T1000 (cell line): ENCODE measurements at places on chromosomes 12 and 14.

- no peak for DNase-seq
These were observed 10.4 kb downstream of the APPL2 start for GRCh38 chr12:105225505-105226015.

DNA sequence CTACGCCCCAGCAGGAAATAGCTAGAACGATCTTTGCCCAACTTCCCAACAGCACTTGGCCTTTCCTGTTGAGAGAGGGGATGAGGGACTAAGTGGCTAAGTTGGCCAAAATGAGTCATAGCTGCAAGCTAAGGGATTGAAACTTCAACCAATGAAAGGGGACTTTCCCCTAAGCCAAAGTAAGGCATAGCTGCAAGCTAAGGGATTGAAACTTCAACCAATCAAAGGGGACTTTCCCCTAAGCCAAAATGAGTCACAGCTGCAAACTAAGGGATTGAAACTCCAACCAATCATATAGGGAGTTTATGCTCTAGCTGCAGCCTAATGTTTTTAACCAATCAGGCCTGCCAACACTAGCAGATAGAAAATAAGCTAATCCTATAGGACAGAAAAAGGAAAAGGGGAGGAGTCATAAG, 100.5 kb upstream of the SSTR1 start:
- DNase-seq, result no peak

DNA sequence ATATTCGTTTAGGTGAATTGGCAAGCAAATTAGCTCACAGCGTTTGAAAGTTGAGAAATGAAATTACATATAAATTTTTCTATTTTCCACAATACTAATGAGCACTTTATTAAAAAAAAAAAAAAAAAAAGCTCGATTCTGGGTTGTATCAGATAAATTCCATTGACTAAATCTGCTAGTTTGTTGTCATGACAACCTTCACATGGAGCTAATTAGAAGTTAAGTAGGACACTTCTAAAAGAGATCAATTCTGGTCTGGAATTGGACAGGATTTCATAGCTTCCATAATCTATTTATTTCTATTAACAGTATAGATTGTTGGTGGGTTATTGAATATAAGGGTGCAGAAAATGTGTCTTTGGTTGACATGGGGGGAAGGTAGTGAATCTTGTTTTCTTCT, 85.5 kb upstream of the NEDD1 start:
- no peak for DNase-seq

- DNase-seq, result no peak
These were observed 886 bp downstream of the SIX1 start for GRCh38 chr14:60648249-60648933.

GRCh38 chr12:106378788-106379187, 21.2 kb downstream of the POLR3B start:
- DNase-seq, result no peak

DNA sequence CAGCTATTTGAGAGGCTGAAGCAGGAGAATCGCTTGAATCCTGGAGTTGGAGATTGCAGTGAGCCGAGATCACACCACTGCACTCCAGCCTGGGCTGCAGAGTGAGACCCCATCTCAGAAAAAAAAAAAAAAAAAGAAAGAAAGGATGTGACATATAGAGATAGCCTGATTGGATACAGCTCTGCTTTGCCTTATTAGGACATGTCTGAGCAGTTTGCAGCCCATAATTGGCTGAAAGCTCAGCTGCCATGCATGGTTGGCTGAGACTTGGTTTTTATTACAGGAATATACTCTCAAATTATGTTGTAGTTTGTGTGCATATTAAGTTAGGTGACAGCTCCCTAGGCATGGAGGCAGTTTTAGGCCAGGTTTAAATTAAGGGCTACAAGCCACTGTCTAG, 6.3 kb downstream of the TIGAR start:
- no peak for DNase-seq

DNA sequence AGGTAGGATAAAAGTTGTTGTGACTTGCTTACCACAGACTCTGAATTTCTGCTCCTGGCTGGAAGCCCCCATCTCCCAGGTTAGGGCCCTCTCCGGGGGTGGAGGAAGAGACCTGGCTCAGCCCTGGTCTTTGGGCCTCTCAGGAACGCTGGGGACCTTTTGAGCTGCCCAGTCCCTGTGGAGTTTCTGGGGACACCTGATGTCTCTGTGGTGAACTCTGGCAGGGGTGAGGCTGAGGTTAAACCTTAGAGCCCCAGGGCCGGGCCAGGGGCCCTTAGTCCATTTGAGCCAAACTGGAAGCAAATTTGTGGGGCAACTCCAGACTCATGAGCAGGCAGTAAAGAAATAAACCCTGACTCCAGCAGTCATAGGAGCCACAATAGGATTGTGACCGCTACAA, 112.1 kb downstream of the ADGRD1 start:
- DNase-seq, result no peak

DNA sequence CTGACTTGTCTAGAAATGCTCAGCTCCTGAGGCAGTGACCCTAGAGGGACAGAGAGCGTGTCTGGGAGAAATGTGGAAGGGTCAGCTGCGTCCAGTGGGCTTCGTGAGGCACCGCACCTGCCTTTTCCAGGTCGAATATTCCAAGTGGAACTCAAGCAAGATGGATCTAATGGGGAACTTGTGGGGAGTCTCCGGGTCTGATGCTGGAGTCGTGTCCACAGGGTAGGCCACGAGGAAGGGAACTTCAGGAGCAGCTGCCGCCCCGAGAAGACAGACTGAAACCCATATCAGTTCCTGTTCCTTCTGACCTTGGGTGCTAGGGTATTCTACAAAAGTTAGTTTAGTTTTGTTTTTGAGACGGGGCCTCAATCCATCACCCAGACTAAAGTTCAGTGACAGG, 67.5 kb downstream of the TNFAIP2 start:
- no peak for DNase-seq

DNA sequence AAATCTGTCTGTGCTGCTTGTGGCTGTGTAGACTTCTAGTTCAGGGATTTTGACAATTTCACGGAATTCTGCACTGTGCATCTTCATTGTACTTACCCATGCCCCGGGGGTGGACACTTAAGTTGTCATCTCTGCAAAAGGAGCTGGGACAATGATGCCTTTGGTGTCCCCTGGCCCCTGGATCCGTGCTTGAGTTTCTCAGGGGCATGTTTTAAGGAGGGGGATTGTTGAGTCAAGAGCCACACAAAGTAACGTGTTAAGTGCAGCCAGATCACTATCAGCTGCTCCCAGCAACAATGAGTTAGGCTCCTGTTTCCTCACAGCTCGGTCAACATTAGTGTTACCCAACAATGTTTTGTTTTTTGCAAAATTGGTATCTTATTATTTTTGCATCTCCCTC, 305.0 kb upstream of the DIO3 start:
- no peak for DNase-seq

GRCh38 chr12:12741660-12742059, 24.5 kb downstream of the CDKN1B start:
- DNase-seq, result no peak

GRCh38 chr14:93832665-93833064, 44.4 kb upstream of the PRIMA1 start:
- DNase-seq, result no peak

DNA sequence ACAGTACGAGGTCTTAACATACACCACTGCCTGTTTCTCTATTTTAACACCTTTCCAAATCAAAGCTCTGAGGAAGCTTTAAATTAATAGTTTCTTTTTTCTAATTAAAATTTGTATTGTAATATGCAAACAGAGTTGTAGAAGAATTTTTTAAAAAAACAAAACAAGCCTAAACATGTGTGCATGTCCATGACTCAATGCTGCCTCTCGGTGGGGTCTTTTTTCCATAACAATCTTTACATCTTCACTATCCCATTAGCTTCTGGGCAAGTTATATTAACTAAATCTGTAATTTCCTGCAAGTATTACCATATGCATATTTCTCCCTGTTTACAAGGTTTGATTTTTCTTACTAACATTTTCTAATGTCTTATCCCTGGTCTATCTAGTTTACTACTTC, 143.9 kb upstream of the NAV3 start:
- DNase-seq, result no peak

GRCh38 chr12:4909410-4909733, 333 bp upstream of the KCNA1 start:
- DNase-seq, result no peak

DNA sequence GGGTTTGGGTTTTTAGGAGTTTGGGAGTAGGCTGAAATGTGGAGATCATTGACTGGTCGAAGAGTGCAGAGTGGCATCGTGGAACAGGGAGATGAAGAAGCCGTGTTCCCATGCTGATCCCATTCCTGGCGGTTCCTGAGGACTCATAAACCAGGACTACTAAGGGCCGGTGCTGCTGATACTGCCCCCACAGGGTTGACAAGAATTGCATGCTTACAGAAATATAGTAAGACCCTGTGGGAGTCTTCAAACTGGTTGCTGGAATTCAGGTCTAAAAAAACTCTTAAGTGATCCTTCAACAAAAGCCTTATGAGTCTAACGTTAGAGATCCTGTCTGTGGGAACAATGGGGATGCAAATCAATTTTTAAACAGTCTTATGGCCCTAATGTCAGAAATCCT, 64.0 kb upstream of the ARHGAP5 start:
- DNase-seq, result no peak

- DNase-seq, result no peak
These were observed 64.6 kb downstream of the KIF21A start for GRCh38 chr12:39378341-39378740.
